ENCODE measurements at places on chromosomes 1 and 21. TPM values are rescaled to one million over a fixed set of nuclear protein-coding genes. Genes with fewer than 3 reads are reported as not detected.

KISS1 gene
- total RNA-seq, result 0.85 TPM

KDF1 gene
- not detected for total RNA-seq

FAM131C gene
- 19.5 TPM for total RNA-seq

COL6A2 gene
- total RNA-seq, result 15.4 TPM

RSPO1 gene
- 0.10 TPM for total RNA-seq

RHBG gene
- not detected for total RNA-seq
